ENCODE measurements at places on chromosomes 7 and 10.
A peak's percentile ranks its signal among the peaks of the same experiment; 100 is the strongest.

- DNase-seq = peak; percentile 36
These were observed 19.2 kb upstream of the SMO start for GRCh38 chr7:129169171-129169671.

DNA sequence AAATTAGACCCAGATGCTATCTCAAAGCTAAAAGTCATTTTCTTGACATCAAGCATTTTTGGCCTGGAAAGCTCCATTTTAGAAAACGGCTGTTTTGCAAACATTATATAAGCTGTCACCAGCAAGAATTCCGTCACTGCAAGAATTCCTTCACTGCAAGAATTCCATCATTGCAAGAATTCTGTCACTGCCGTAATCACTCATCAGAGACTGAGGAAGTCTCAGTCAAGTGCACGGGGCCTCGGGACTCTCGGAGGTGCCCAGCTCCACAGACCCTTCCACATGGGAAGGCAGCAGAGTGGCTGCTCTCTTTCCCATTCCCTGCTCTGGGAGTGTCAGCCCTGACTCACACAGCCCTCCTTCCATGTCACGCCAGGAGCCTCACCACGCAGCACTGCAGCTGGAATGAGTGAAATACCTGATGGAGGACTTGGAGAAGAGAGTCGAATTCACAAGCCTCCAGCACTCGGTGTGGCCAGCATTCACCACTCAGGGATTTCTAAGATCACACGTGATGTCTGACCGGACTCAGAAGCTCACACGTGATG lies 168.3 kb downstream of the PTPRN2 start:
- no peak for DNase-seq

DNA sequence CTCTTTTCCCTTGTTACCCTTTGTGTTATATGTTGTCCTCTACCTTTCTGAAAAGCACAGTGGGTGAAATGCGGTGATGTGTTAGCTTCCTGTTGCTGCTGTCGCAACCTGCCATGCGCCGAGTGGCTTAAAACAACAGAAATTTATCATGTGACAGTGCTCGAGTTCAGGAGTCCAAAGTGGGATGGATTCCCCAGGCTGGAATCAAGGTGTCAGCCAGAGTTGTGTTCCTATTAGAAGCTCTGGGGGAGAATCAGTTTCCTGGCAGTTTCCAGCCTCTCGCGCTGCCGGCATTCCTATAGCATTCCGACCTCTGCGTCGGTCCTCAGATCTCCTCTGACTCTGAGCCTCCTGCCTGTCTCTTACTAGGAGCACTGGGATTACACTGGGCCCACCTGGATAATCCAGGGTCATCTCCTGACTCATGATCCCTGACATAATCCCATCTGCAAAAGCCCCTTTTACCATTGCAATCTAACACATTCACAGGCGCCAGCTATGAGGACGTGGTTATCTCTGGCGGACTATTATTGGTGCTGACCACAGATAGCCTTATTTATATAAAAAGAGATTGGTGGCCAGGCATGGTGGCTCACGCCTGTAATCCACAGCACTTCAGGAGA lies 207.5 kb downstream of the CUX1 start:
- no peak for DNase-seq

- peak; percentile 74 for DNase-seq
These were observed 663.1 kb upstream of the GHITM start for GRCh38 chr10:83476211-83476610.

GRCh38 chr7:128831994-128832879 lies 2.0 kb downstream of the FLNC start:
- DNase-seq = peak; percentile 45

DNA sequence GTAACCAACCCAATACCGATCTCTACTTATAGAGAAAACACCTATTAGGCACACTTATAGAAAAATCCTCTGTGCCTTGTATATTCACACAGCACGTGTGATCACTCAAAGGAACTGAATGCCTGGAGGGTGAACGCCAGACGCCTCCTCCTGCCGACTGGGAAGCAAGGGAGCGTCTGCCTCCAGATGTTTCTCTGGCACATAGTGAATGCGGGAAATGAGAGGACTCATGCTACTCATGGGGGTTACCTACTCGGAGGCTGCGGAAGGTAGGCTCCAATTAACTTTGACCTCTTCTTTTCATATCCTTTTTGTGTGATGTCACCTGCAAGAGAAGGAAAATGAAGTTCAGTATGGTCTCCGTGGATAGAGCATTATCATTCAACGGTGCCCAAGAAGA lies 203.3 kb downstream of the DIP2C start:
- no peak for DNase-seq

DNA sequence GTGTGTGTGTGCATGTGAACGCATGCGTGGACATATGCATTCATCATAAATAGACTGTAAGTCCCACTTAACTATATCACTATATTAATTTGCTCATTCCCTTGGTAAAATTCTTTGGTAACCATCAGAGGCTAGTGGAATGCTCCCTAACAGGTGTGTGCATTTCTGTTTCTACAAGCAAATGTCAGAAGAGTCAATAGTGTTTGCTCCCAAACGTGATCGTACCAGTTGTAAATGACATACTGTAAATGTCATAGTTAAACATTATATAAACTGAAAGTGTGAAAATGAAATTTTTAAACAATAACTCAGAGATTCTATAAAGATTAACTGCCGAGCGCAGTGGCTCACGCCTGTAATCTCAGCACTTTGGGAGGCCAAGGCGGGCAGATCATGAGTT lies 94.6 kb downstream of the ANLN start:
- DNase-seq = no peak

DNA sequence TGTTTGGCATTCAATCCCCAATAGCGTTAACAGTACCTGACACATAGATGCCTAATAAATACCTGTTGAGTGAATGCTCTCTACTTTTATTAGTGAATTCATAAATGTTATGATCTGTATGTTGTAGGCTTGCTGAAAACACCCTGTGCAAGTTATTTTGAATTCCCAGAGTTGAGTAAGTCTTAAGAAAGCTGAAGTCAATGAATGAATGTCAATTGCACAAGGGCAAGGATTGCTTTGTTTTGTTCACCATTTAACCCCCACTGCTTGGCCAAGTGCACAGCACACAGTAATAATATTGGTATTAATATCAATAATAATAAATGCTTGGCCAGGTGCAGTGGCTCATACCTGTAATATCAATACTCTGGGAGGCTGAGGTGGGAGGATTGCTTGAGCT lies 10.2 kb downstream of the CPA1 start:
- DNase-seq = no peak
